ENCODE measurements at places on chromosomes 12 and 14. TPM values are rescaled to one million over a fixed set of nuclear protein-coding genes. Genes with fewer than 3 reads are reported as not detected.

The IL31 gene
- not detected for total RNA-seq

The EML5 gene
- 5.2 TPM for total RNA-seq

The TNS2 gene
- total RNA-seq = 1.3 TPM

DNA sequence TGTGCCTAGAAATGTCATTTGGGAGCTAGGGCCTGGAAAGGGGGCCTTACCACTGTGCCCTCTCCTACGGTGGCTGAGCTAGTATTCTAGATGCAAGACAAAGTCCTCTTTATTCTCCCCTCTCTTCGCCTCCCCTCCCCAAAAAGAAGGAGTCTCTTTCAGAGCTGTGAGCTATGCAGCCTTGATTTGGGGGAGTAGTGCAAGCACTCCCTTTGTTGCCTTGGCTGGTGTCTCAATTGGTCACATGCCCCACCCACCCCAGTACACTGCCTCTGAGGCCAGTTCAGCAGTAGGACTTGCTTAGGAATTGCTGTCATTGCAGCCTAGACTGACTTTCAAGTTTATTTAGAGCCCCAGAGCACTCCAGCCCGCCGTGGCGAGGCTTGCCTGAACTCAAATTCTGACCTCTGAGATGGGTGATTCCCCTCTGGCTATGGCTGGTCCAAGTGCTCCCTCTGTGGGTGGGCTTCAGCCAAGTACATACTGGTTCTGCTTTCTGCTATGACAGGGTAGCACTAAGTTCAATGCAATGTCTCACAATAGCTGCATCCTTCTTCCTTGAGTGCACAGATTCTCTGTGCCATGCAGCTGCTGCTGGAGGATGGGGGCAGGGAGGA lies 37.0 kb upstream of the FBXO33 start:
- DNase-seq = peak; percentile 68

The MFAP5 gene
- not detected for total RNA-seq

GRCh38 chr12:1688086-1688710 lies 2.7 kb upstream of the ADIPOR2 start:
- no peak for DNase-seq

DNA sequence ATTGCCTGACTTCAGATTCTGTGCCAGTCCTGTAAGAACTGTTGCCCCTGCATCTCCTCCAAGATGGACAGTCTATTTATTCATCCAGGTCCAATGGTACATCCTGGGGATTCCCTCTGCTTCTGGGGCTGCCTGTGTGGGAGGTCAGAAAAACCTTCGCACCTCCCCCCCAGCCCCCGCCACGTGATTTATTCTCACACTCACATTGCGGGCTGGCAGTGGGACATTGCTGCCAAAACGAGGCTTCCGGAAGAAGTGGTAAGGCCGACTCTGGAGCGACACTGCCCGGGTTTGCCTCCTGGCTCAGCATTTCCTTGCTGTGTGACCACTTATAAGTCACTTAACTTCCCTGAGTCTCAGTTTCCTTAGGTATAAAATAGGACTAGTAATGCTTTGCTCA lies 5.9 kb upstream of the RTL1 start:
- no peak for DNase-seq

DNA sequence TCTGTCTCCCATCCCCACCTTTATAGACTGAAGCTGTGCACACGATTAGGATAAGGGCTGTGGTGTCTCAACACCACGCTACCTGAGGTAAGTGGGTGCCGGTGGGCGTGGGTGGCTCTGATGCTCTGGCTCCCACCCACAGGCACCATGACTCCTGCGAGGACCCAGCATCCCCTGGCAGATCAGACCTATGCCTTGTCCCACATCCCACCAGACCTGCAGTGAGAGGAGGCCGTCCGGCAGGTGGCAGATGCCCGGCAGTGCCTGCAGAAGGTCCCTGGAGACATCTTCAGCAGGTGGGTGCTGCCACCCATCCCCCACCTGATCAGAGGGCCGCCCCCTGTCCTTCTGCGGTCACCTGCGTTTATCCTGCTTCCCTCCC lies 104.4 kb upstream of the PRB2 start:
- DNase-seq = no peak

The NTF3 gene
- total RNA-seq = 11.5 TPM

The KLHL33 gene
- total RNA-seq = 0.09 TPM

The NPFF gene
- total RNA-seq = not detected

The OTX2 gene
- total RNA-seq = not detected

DNA sequence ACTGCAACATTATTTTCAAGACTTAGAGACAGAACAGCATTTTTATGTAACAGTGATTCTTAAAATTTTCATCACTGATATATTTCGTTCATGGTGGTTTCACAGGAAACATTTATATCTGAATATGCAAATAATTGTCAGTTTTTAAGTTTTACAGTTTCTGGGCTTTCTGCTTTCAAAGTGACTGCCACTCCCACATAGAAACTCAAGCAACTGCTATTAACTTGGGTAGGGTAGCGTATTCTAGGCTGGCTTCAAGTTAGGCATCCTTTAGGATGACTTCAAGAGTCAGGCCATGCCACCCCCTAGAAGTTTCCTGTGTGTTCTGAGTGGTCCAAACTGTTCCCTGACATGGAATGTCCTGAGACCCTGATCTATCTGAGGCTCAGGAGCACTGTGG lies 123.6 kb upstream of the TSPAN8 start:
- no peak for DNase-seq

- DNase-seq = peak; percentile 58
Measured at GRCh38 chr14:65281991-65282895, 130.3 kb upstream of the FUT8 start.

DNA sequence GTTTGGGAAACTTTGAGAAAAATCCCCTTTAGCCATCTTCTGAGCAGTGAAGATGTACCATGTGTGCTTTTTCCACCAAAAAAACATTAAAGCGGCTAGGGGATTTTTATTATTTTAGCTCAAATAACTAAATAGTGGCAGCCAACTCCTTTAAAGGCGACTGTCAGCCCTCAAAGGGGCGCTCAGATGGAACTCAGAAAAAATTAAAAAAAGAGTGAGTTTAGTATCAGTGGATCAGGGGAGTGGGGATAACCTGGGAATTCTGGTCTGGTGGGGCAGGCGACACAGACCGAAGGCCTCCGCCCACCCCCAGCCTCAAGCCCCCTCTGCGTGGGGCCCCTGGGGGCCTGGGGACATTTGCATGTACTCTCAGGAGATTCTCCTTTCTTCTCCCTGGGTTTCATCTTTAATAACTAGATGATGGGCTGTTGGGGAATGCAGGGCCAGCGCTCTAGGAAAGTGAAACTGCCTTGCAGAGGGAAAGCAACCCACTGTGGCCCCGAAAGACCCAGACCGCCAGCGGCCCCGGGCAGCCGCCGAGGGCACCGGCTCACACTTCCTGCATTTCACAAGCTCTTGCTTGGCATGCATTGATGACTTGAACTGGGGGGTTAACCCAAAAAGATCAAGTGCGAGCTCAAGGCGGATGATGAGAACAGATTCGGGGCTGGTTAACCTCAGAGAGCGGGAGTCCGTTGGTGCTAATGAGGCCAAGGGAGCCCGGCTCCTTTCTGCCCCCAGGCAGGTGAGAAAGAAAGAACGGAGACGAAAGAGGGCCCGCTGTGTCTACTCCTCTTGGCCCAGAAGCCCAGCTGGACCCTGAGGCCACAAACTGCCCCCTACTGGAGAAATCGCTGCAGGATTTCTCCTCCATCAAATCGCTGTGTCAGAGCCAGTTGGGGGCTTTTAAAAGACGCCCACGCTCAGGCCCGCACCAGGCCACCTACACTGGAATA lies 7.3 kb upstream of the BATF start:
- peak; percentile 24 for DNase-seq

GRCh38 chr14:99320105-99320572 lies 48.1 kb upstream of the BCL11B start:
- DNase-seq = peak; percentile 51

DNA sequence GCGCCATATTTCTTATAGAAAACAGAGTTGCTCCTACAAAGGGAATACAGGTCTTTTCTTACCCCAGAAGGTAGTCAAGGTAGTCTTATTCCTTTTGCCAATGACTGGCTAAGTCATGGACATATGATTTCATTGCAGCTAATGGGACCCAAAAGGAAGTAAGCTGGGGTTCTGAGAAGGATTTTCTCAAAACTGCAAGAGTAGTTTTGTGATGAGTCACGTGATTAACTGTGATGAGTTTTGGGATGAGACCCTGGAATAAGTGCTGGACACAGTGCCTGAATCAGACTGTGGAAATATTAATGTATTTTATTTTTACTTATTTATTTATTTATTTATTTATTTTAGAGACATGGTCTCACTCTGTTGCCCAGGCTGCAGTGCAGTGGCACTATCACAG lies 13.4 kb upstream of the NIN start:
- no peak for DNase-seq

- peak; percentile 37 for DNase-seq
Measured at GRCh38 chr12:76872415-76872814, 6.4 kb downstream of the CSRP2 start.

- no peak for DNase-seq
Measured at GRCh38 chr12:5715021-5715420, 230.0 kb downstream of the ANO2 start.

The SOAT2 gene
- 1.2 TPM for total RNA-seq

GRCh38 chr12:88556213-88556774 lies 24.0 kb downstream of the KITLG start:
- DNase-seq = no peak

The ISM2 gene
- total RNA-seq = not detected

GRCh38 chr12:116931665-116932064 lies 20.9 kb downstream of the FBXW8 start:
- DNase-seq = no peak

DNA sequence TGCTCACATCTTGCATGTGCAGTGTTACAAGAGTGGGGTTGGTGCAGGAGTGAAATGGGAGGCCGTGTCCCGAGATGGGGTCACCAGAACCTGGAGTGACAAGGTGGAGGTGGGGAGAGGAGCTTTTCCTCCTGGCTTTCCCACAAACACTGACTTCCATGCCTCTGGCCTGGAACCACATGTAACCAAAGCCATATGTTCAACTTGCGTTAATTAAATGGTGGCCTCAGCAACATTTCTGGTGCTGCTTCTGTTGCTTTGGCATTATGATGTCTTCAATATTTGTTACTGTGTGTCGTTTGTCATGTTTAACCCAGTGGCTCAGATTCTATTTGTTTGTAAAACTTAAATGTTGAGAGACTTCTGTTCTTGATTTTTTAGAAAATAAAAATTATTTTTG lies 110.2 kb downstream of the VCPKMT start:
- no peak for DNase-seq

GRCh38 chr12:14681625-14682024 lies 14.8 kb downstream of the GUCY2C start:
- DNase-seq = no peak

The CINP gene
- total RNA-seq = 34.9 TPM

The LRCOL1 gene
- total RNA-seq = not detected
